ENCODE measurements at places on chromosomes 2 and 18.

GRCh38 chr18:2423761-2424160, 147.5 kb downstream of the METTL4 start:
- DNase-seq, result no peak

DNA sequence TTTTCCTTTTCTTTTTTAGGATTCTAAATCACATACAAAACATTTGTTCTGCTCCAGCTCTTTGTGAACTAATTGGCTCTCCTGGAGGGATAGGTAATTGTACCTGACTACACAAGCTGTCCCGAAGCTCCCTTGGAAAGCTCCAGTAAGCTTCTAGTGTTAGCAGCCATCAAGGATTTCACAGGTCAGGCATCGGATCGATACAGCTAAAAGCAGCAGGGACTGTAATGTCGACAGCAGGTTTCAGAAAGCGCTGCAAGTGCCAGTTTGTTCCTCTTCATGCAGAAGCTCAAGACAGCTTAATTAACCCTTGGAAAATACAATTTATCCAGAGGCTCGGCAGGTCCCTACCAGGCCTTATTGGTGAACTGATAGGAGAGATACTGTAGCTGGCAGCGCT, 87.2 kb upstream of the VRK2 start:
- no peak for DNase-seq

GRCh38 chr2:178317811-178318210, 123.5 kb downstream of the OSBPL6 start:
- no peak for DNase-seq

DNA sequence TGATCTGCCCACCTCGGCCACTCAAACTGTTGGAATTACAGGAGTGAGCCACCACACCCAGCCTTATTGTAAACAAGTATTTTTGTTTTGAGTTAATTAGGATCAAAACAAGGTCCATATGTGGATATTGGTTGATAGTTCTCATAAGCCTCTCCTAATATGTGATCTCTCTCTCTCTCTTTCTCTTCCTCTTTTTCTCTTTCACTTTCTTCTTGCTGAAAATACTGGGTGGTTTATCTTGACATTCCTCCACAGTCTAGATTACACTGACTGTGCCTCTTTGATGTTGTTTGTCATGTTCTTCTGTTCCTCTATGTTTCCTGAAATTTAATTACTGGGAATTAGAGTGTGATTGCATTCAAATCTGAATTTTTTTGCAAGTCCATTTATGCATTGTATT, 547.5 kb upstream of the NRXN1 start:
- DNase-seq, result no peak

GRCh38 chr18:4391859-4392258, 63.2 kb downstream of the DLGAP1 start:
- DNase-seq, result no peak

- DNase-seq, result no peak
Measured at GRCh38 chr2:98829581-98830270, 98.8 kb upstream of the MGAT4A start.
